ENCODE measurements at places on chromosomes 2 and 18.

GRCh38 chr2:12824351-12824777, 107.6 kb downstream of the TRIB2 start:
- H3K27me3 ChIP-seq: peaks cover 27% of the 10 kb centered on the region
- no peak overlapping the region for H3K4me3 ChIP-seq
- H3K36me3 ChIP-seq: no peaks in the 10 kb centered on the region
- no peak for DNase-seq

- DNase-seq: no peak
- H3K27me3 ChIP-seq: no peaks in the 10 kb centered on the region
- H3K36me3 ChIP-seq: peaks cover 2% of the 10 kb centered on the region
- peaks cover 17% of the 10 kb centered on the region for H3K4me1 ChIP-seq
- no peak overlapping the region for H3K4me3 ChIP-seq
These were observed 66.9 kb downstream of the C18orf63 start for GRCh38 chr18:74382481-74383017.

- no peaks in the 10 kb centered on the region for H3K4me1 ChIP-seq
- peaks cover 5% of the 10 kb centered on the region for H3K27me3 ChIP-seq
- peaks cover 10% of the 10 kb centered on the region for H3K36me3 ChIP-seq
- H3K27ac ChIP-seq: no peak overlapping the region
These were observed 24.3 kb downstream of the TMEM237 start for GRCh38 chr2:201618744-201619662.

GRCh38 chr2:171529914-171530313, 7.6 kb downstream of the CYBRD1 start:
- peaks cover 44% of the 10 kb centered on the region for H3K27me3 ChIP-seq
- DNase-seq: no peak
- no peaks in the 10 kb centered on the region for H3K4me1 ChIP-seq
- no peak overlapping the region for H3K27ac ChIP-seq

DNA sequence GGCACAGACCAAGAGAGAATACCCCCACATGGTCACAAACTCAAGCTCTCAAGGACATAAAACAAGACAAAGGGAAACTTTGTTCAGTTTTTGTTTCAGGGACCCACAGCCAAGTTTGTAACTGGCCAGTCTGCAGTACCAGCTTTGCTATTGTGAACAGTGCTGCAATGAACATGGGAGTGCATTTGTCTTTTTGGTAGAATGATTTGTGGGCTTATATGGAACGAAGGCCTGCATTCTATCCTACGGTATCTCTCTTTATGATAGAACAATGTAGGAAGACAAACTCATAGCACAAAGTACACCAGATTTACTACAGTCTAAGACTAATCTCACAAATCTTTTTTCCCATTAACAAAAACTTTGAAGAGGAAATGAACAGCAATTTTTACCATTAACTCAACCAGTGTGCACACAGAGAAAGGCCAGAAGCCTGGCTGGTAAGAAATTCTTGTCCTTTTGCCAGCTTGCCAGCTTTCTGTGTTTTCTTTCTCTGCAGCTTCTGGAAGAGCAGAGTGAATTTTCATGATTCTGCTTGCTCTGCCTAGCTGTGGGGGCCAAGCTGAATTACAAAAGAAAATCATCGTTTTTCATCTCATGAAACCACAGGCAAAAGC, 37.1 kb upstream of the FEZ2 start:
- no peak for DNase-seq
- H3K27ac ChIP-seq: no peak overlapping the region
- H3K36me3 ChIP-seq: no peaks in the 10 kb centered on the region

DNA sequence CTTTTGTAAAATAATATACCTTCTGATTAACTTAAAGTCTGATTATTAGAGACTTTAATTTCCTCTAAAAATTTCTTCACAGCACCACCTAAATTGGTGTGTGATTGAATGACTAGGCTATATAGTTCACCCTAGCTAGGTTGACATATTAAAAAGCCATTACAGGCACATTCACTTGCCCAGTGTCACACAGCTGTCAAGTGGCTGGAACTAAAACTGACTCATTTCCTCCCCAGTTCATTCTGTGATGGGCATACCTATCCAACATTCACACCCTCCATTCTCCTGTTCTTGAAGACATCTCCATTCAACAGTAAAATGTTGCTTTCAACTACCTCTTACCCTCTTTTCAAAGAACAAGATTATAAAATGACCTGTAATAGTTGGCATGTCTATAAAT, 334.5 kb downstream of the ARHGAP15 start:
- peaks cover 18% of the 10 kb centered on the region for H3K36me3 ChIP-seq
- no peak for DNase-seq

DNA sequence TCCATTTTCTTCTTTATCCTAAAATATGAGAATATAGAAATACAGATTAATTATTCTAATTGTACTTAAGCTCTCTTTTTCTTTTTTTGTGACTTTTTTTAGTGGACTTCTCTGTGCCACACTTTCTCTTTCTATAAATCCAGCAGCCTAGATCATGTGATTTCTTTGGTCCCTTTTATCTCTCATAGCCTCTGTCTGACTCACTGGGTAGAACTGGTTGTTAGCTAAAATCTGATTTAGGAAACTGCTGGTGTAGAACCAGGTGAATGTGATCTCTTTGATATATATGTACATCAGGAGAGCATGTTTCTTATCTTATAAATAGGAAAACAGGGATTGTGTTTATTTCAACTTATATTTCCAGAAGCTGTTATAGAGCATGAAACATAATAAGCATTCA, 54.9 kb downstream of the VRK2 start:
- H3K4me3 ChIP-seq: no peak overlapping the region
- no peak for DNase-seq
- H3K4me1 ChIP-seq: peaks cover 4% of the 10 kb centered on the region

DNA sequence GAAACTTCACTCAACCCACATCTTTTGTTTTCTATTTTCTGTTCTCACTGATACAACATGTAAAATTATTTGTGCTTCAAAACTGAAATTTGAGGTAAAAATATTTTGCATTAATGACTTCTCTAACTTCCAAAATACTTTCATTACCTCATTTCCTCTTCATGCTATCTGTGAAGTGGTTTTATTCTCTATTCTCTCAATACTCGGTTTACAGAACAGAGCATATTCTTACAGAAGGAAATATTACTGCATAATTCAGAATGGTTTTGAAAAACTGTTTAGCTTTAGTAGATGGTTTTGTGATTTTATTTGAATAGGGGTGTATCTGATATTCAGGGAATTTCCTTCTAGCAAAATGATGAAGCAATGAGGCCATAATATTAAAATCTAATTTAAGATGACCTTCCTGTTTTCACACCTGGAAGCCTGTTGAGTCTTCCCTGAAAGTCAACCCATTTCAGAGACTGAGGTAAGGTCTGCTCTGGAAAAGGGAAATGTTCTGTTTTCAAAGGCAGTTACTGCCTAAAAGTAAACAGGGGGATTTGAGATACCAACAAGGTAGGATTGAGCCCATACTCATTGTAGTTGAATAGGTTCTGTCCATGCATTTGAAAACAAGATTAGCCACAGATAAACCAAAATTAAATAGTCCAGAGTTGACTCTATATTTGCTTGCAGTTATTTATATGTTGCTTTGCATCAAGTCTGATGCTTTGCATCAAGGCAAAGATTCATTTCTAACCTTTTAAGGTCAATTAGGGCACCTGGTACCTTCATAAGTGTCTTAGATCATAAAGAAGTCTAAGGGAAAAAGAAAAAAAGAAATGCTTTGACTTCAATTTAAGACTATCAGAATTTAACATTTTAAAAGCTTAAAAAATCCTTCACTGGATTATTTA, 50.8 kb upstream of the PEX13 start:
- peak overlapping the region; percentile 71 for H3K4me3 ChIP-seq
- H3K4me1 ChIP-seq: peaks cover 33% of the 10 kb centered on the region
- no peaks in the 10 kb centered on the region for H3K27me3 ChIP-seq
- H3K36me3 ChIP-seq: peaks cover 26% of the 10 kb centered on the region
- H3K27ac ChIP-seq: peak overlapping the region; percentile 75
- DNase-seq: no peak

GRCh38 chr2:180046202-180046601, 39.1 kb upstream of the CWC22 start:
- H3K27me3 ChIP-seq: peaks cover 11% of the 10 kb centered on the region
- no peak overlapping the region for H3K4me3 ChIP-seq
- no peak overlapping the region for H3K27ac ChIP-seq
- DNase-seq: no peak
- no peaks in the 10 kb centered on the region for H3K4me1 ChIP-seq

DNA sequence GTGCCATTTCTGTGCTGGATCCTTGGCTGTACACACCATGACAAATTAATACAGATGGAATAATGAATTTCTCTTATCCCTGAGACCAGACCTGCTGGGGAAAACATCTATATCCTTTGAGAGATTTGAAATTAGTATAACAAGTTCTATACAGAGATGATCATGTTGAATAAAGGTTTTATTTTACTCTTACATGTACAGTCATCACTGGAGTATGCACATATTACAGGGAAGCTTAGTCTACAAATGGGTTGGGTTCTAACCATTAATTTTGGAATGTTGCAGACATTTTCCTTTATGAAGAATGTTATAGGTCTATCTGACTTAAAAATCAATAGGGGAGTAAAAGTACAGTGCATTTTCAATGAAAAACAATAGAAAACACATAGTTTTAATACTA, 29.9 kb upstream of the MMADHC start:
- peaks cover 8% of the 10 kb centered on the region for H3K27me3 ChIP-seq
- H3K27ac ChIP-seq: no peak overlapping the region
- no peaks in the 10 kb centered on the region for H3K4me1 ChIP-seq
- DNase-seq: no peak
- H3K4me3 ChIP-seq: no peak overlapping the region
- no peaks in the 10 kb centered on the region for H3K36me3 ChIP-seq

- no peaks in the 10 kb centered on the region for H3K36me3 ChIP-seq
- no peak overlapping the region for H3K27ac ChIP-seq
- peak; percentile 12 for DNase-seq
- no peaks in the 10 kb centered on the region for H3K27me3 ChIP-seq
These were observed 126.8 kb upstream of the HS6ST1 start for GRCh38 chr2:128445523-128445900.

- peak overlapping the region; percentile 86 for H3K4me3 ChIP-seq
- H3K27ac ChIP-seq: no peak overlapping the region
- peaks cover 82% of the 10 kb centered on the region for H3K27me3 ChIP-seq
- peaks cover 25% of the 10 kb centered on the region for H3K4me1 ChIP-seq
These were observed 510 bp downstream of the NCKAP1 start for GRCh38 chr2:183037553-183038340.

DNA sequence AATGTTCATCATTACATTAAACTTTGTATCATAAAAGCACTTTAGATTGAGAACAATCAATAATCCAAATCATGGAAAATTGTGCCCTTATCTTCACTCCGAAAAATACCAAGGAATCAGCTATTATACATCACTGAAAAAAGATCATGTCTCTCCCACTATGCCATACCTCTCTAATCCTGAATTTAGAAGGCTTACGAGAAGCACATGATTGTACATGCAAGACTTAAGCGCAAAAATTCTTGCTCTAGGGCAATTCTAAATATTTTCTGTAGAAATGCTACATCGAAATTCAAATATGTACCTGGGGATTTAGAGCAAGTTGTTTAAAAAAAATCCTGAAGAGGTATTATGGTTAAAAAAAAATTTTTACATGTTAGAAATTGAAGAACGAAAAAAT, 1.3 kb downstream of the CYTIP start:
- no peaks in the 10 kb centered on the region for H3K27me3 ChIP-seq
- peaks cover 33% of the 10 kb centered on the region for H3K4me1 ChIP-seq
- H3K4me3 ChIP-seq: peak overlapping the region; percentile 90
- H3K27ac ChIP-seq: peak overlapping the region; percentile 92
- DNase-seq: no peak

GRCh38 chr2:109411640-109412325, 202.0 kb downstream of the SEPTIN10 start:
- H3K4me3 ChIP-seq: no peak overlapping the region
- no peak overlapping the region for H3K27ac ChIP-seq
- no peaks in the 10 kb centered on the region for H3K27me3 ChIP-seq

DNA sequence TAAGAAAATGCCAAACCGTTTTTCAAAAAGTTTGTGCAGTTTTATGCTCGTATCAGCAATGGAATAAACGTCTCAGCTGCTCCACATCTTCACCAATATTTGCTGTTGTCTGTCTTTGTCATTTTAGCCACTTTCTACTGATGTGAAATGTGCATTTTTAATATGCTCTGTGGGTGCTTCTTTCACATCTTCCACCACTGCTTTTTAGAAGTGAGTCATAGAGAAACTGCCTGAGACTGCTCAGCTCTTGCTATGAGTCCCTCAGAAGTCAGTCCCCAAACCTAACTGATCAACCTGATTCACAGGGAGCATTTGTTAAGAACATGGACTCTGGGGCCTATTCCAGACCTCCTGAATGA, 41.0 kb upstream of the EPC2 start:
- H3K27me3 ChIP-seq: no peaks in the 10 kb centered on the region
- no peak for DNase-seq
- peaks cover 2% of the 10 kb centered on the region for H3K4me1 ChIP-seq
- H3K36me3 ChIP-seq: no peaks in the 10 kb centered on the region

GRCh38 chr18:23451491-23451890, 1.6 kb upstream of the RIOK3 start:
- H3K4me1 ChIP-seq: peaks cover 24% of the 10 kb centered on the region
- H3K4me3 ChIP-seq: no peak overlapping the region
- DNase-seq: no peak
- H3K27me3 ChIP-seq: peaks cover 10% of the 10 kb centered on the region
- no peak overlapping the region for H3K27ac ChIP-seq

- DNase-seq: no peak
- H3K27me3 ChIP-seq: peaks cover 2% of the 10 kb centered on the region
- no peaks in the 10 kb centered on the region for H3K4me1 ChIP-seq
- no peaks in the 10 kb centered on the region for H3K36me3 ChIP-seq
These were observed 39.6 kb upstream of the DAPL1 start for GRCh38 chr2:158755310-158756087.

GRCh38 chr18:8989017-8989416, 113.5 kb upstream of the NDUFV2 start:
- H3K4me1 ChIP-seq: peaks cover 2% of the 10 kb centered on the region
- no peaks in the 10 kb centered on the region for H3K36me3 ChIP-seq
- DNase-seq: no peak
- H3K4me3 ChIP-seq: no peak overlapping the region
- no peak overlapping the region for H3K27ac ChIP-seq

- no peak overlapping the region for H3K4me3 ChIP-seq
- peaks cover 67% of the 10 kb centered on the region for H3K36me3 ChIP-seq
- H3K27me3 ChIP-seq: no peaks in the 10 kb centered on the region
- H3K27ac ChIP-seq: no peak overlapping the region
- peaks cover 9% of the 10 kb centered on the region for H3K4me1 ChIP-seq
These were observed 15.6 kb downstream of the CEBPZOS start for GRCh38 chr2:37211939-37212338.

GRCh38 chr2:235445116-235445515, 48.7 kb upstream of the AGAP1 start:
- H3K4me3 ChIP-seq: no peak overlapping the region
- H3K27me3 ChIP-seq: no peaks in the 10 kb centered on the region
- H3K4me1 ChIP-seq: no peaks in the 10 kb centered on the region

DNA sequence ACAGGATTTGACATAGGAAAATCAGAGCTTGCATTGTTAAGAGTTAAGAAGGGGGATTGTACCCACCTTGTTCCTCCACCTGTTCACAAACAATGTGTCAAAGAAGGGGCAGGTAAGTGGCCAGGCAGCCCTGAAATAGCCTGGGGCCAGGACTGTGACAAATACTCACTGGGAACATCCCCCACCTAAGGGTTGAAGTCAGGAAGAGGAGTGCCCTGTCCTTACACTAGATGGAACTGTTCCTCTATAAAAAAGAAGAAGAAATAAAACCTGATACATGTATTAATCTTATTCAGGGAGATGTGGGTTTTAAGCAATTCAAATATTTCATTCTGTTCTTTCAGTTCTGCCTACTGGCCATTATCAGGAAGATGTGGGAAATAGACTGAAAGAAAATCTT, 41.9 kb downstream of the TACR1 start:
- DNase-seq: no peak
- H3K27me3 ChIP-seq: no peaks in the 10 kb centered on the region
- H3K27ac ChIP-seq: no peak overlapping the region
- no peaks in the 10 kb centered on the region for H3K4me1 ChIP-seq
